AG08395 (cell line): ENCODE measurements at places on chromosomes 16 and 17.

- no peak for DNase-seq
Measured at GRCh38 chr17:39751637-39752036, 13.9 kb downstream of the GRB7 start.

DNA sequence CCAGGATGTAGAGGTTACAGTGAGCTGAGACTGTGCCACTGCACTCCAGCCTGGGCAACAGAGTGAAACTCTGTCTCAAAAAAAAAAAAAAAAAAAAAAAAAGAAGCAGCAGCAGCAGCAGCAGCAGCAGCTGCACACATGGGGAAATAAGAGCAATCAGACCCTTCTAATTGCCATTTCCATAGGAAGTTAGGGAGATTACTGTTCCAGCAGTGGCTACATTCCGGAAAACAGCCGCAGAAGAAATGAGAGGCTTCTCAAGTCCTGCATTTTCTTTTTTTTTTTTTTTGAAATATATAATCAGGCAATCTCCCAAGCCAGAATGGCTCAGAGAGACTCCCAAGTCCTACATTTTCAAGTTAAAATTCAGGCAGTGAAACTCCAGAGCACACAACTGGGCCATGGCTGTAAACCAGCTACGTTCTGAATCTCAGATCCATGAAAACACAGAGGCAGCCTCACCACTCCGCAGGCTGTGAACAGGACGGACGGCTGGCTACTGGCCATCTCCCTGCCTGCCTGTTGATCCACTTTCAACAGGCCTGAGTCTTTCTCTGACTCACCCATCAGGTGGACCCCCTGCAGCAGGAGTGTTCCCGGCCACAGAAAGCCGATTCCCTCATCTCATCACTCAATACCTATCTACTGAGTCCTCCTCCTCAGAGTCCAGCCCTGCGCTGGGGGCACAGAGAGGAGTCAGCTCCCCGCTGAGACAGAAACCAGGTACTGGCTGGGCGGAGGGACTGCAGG lies 15.0 kb downstream of the TRPV1 start:
- peak; percentile 29 for DNase-seq

- DNase-seq: no peak
Measured at GRCh38 chr16:77335652-77336234, 99.1 kb downstream of the ADAMTS18 start.

DNA sequence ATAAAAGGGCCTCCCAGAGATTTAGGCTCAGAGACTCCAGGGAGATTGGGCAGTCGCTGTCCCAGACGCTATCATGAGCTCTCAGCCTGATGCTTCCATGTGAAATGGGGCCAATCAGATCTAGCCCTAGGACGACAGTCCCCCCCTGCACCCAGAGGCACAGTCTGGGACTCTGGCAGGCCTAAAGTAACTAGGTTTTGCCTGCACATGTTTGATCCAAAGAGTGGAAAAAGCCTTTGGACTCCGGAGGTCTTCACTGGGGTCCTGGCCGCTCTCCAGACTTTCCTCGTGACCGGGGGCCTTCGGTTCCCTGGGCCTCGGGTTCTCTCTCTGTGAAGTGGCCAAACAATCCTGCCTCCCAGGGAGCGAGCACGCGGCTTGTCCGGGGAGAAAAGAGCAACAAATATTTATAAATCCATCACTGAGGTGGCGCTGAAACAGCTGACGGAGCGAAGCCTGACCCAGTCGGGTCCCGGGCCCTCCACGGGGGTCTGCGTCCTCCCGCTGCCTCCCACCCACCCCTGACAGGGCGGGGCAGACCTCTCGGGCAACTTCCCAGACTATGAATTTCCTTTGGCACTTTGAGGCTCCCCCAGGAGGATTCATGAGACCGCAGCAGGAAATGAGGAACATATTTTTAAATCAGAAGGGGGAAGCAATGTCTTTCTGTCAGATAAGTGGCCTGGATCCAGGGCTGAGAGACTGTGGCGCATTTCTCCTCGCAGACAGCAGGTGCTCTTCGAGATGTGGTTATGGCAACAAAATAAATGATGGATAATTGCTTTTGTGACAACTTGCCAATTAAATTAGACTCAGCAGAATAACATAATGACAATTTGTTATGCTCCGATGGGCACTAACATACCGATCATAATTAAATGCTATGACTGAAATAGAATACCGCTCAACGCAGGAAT lies 38.9 kb downstream of the MRPS23 start:
- peak; percentile 58 for DNase-seq

- DNase-seq: no peak
Measured at GRCh38 chr17:78258323-78259191, 27.1 kb downstream of the TMEM235 start.

DNA sequence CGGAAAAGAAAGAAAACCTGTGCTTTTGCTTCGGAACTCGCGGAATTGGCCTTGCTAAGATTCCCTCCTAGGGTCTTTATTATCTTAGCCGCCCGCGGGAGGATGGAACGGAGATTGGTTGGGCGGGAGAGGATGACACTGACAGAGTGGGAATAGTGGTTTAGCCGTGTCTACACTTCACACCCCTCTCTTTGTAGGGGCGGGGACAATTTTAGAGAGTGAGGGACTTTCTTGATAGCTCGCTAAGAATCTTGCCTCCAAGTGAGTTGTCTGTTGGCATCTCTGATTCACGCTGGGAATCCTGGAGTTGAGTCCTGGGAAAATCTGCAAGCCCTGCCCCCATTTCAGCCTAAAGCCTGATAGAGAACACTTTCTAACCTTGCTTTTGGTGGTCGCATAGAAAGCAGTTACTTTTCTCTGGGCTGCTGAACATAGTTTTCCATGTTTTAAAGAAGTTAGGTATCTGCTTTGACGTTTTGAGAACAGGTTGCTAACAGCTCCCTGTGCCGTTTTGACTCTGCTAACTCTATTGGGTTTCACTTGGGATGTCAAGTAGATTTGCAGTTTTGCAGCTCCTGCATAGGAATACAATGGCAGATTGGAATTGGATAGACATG lies 697 bp downstream of the NOL11 start:
- DNase-seq: peak; percentile 39

DNA sequence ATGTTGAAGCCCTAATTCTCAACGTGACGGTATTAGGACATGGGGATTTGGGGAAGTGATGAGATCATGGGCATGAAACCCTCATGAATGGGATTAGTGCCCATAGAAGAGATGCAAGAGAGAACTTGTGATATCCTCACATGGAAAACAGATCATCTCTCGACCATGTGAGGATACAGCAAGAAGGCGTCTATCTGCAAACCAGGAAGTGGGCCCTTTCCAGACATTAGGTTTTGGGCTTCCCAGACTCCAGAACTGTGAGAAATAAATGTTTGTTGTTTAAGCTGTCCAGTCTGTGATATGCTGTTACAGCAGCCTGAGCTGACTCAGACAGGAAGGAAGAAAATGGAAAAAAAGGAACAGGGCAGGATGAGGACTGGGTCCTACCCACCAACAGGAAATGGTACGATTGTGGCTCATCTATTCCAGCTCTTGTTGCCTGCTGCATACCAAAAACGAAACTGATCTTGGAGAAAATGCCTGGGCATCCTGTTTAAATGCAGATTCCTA lies 21.9 kb upstream of the SSTR2 start:
- peak; percentile 45 for DNase-seq

- DNase-seq: no peak
Measured at GRCh38 chr17:74637265-74637664, 13.7 kb upstream of the CD300E start.

DNA sequence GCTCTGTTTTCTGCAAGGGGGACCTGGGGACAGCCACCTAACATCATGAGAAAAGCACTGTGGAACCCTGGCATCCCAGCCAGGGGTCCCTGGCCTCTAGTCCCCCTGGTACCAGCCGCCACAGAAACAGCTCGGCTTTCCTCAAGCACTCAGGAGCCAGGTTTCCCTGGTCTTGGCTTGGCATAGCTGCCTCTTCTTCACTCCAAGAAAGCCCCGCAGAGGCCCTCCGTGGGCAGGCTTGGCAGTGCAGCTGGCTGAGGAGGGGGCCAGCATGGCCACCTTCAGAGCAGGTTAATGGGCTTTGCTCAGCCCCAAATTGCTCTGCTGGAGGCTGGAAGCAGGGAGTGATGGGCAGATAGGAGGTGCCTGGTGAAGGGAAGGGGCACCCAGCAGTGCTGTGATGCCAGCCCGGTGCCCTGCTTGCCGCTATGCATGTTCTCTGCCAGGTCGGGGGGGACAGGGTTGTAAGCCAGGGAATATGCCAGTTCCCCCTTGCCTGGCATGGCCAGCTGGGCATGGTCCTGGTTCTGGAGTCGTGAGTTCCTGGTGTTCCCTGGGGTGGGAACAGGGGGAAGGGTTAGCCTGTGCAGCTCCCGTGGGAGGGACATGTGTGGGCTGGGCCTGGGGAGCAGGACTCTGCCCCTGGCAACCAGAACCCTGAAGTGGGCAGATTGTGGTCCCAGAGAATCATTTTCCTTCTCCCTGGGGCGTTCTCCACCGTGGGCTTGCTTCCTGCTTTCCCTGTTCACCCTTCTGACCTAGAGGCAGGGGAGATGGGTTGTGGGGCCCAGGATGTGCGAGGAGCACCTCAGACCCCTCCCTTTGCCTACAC lies 3.2 kb downstream of the ANKRD13B start:
- DNase-seq: no peak
